WERI-Rb-1 (cell line): ENCODE measurements at places on chromosomes 4 and X.

- DNase-seq = no peak
Observed at GRCh38 chr4:57443308-57443707, 333.1 kb upstream of the IGFBP7 start.

DNA sequence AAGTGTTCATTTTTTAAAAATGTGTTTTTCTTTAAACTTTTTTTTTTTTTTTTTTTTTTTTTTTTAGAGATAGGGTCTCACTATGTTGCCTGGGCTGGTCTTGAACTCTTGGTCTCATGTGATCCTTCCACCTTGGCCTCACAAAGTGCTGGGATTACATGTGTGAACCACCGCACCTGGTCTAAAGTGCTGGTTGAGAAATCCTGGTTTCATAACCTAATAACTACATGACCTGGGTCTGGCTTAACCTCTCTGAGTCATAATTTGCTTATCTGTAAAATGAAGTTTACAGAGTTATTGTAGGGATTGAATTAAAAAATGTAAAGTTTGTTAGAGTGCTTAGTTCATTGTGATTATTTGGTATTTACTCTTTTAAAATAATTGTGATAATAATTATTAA, 5.2 kb downstream of the HSD17B13 start:
- DNase-seq = no peak

GRCh38 chr4:11223311-11223710, 205.4 kb downstream of the HS3ST1 start:
- DNase-seq = no peak

DNA sequence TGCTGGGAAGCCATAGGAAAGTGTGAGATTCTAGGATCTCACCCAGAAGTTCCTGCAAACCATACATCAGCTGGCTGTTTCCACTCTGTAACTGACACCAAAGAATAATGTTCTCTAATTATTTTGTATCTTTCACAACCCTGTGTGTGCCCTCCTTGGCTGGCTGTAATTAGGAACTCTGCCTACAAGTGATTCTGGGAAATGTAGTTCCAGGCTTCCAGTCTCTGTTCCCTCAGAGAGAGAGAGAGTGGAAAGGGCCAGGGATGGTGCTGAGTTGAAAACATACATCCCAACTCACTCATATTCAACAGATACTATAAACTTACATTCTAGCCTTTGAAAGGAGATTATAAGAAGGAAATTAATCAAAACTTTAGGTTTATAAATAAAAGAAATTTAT, 57.5 kb upstream of the C1QTNF7 start:
- no peak for DNase-seq

GRCh38 chr4:151114986-151115385, 15.6 kb downstream of the RPS3A start:
- no peak for DNase-seq

DNA sequence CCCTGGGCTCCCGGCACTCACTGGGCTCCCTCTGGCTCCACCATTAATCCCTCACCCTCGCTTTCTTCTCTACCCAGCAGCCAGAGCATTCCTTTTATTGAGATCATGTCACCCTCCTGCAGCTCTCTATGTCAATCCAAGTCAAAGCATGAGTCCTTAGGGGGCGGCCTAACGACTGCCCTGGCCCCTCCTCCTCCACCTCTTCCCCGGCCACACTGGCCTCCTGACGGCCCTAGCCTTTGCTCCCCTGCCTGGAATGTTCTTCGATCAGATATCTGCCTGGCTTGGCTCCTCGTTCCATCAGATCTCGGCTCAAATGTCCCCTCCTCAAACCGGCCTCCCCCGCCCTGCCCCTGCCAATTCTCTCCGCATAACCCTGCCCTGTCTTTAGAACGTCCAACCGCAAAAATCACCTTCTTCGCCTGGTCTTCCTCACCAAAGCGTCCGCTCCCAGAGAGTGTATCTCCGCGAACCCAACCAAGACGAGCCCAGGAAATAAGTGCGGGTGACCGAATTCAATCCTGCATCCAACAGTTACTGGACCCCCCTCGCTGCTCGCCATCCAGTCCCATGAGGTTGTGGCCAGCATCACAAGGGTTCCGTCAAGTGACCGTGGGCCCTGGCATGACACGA, 722 bp upstream of the PNCK start:
- no peak for DNase-seq

- no peak for DNase-seq
Observed at GRCh38 chrX:108438110-108438623, at the start of gene COL4A6. TSS of gene COL4A6 (minus strand) at chrX:108438422. CDS start at chrX:108438196, 226 bp downstream.

DNA sequence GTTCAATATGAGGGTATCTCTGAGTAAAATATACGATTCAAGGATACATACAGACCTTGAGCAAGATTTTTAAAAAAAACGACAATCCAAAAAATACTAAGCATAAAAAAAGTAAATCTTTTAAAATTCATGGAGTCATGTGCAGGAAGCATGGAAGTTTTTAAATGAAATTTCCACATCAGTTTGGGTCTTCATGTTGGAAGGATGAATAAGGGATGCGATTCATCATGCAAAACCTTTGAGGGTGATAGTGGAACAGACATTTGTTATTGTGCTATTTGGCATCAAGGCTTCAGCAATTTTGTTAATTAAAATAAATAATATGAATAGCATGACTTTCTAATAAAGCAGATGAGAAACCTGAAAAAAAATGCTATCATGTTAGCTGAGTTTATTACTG, 815.0 kb upstream of the PCDH10 start:
- no peak for DNase-seq

DNA sequence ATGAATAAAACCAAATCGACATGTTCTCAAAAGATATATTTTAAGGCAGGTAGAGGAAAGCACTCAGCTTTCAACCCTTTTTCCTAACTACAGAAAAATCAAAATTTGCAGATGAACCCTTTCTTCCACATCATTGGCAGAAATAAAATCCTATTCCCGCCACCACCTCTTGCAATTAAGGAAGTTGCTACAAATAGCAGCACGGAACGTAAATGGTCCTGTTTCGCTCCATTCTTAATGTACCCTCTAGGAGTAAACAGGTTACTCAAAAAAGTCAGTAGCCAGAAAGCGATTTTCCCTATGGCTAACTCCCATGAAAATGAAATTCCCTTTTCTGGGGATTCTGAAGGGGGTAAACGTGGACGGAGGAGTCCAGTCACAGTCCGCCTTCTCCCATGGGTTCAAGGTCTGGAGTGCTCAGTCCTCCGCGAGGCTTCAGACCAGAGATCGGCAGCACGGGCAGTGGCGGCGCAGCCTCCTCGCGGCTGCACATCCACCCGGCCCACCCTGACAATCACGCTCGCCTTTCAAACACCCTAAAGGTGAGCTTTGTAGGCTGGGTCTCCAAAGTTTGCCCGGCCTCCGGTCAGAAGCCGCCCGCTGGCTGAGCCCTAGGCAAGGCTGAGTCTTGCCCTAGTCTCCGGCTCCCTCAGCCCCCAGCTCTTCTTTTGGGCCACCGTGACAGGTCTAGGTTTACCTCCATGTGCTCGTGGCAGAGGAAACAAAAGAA, 1.8 kb downstream of the ATP11C start:
- DNase-seq = no peak

GRCh38 chr4:65999518-65999871, 329.2 kb upstream of the EPHA5 start:
- DNase-seq = no peak

DNA sequence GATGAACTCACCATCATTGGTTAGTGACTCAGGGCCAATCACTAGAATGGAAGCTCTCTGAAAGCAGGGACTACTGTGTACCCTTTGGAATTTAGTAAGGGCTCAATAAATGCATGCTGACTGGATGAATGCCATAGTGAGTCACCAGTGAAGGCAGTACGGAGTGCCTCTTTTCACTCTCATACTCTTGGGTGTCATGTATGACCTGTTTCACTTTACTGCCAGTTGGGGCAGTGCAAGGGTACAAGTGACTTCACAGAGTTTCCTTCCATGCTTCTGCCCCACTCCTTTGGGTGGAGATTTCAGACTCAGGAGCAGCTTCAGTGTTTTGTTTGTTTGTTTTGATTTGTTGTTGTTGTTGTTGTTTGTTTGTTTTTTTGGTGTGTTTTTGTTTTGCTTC, 57.7 kb downstream of the SOX3 start:
- DNase-seq = no peak

DNA sequence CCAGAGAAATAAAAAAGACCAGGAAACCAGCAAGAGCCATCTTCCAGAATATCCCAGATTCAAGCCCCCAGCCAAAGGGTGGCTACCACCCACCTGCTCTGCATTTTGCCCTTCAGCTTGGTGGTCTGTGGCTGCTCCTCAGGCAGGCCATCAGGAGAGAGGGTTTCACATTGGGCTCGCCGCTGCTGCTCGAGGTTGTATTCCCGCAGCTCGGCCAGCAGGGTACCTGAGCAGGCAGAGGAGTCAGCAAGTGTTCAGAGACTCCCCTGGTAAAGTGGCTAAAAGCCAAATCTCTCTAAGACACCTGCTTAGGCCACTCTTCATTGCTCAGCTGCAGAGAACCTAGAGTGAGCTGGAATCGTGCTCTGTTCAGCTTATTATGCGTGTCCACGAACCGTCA, 110.8 kb upstream of the HSD17B10 start:
- DNase-seq = no peak

- DNase-seq = no peak
Observed at GRCh38 chr4:16253127-16253960, 27.1 kb upstream of the TAPT1 start.

DNA sequence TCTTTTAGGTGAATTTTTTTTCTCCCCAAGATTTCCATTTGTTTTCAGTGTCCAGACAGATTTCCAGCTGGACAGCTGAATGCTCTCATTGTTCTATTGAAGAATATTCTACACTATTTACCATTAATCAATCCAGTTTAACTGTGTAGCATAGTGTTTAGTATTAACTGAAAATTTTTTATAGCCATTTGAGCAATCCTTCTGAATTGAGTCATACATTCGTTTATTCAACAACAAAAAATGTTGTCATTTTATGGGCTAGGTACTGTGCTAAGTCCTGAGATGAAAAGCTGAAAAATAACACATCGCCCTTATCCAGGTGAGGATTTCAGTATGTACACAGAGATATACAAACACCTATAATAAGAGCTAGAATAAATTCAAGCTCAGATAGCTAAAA, 223.3 kb downstream of the COL25A1 start:
- DNase-seq = no peak
